ENCODE measurements at places on chromosomes 7 and 10.

DNA sequence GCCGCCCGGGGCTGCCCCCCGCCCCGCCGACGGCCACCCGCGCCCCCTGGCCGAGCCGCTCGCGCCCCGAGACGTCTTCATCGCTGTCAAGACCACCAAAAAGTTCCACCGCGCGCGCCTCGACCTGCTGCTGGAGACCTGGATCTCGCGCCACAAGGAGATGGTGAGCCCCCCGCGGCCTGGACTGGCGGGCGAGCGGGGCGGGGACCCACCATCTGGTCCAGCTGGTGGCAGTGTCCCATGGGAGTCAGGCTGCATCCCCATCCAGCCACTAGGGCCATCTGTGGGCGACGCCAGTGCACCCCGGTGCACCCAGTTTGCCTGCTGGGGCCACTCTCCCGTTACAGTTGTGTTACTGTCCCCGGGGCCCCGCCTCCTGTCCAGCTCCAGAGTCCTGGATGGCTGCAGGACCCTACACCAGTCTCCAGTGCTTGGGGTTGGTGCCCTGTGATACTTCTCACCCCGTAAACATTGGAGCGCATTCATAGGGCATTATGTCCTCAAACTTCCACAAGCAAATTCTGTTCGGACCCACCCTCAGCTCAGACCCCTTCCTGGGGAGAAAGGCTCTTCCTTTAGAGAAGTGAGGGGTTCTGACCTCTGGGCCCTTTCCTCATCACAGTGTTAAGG lies 672 bp downstream of the LFNG start:
- no peak for DNase-seq

DNA sequence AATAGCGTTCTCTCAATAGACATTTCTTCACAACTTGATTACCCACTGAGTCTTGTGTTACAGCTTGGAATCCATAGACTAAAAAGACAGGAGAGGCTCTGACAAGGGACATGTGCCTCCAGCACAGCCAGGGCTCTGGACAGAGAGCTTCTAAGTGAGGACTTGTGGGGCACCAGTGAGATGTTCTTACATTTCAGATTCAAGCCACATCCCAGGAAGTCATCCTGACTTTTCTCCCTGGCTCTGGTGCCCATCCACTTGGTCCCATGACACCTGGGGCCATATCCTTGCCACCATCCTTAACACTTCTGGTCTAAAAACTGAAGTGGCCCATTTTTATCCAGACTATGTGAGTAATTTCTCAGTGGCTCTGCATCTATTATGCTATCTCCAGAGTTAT lies 440.1 kb downstream of the TCERG1L start:
- DNase-seq: no peak

GRCh38 chr7:78279032-78279431 lies 480.5 kb downstream of the PHTF2 start:
- DNase-seq: no peak

GRCh38 chr7:32005577-32005976 lies 64.6 kb downstream of the PDE1C start:
- no peak for DNase-seq

- DNase-seq: no peak
Measured at GRCh38 chr7:71633551-71634008, 501.6 kb downstream of the GALNT17 start.

DNA sequence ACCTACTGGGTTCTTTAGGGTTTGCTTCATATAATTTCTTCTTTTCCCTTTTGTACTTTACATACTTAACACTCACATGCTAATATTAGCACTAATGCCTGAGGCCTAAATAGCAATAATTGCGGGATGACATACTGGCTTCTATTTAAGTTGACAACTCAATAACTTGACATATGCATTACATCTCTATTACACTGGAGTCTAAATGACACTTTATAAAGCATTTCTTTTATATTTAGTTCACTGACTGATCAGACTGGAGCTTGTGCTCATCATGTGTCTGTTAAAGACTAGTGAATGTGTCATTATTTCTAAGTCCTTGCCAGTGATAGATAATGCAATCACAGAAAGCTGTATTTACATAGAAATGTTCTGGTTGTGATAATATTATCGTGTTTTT lies 472.1 kb upstream of the SEMA3A start:
- no peak for DNase-seq

DNA sequence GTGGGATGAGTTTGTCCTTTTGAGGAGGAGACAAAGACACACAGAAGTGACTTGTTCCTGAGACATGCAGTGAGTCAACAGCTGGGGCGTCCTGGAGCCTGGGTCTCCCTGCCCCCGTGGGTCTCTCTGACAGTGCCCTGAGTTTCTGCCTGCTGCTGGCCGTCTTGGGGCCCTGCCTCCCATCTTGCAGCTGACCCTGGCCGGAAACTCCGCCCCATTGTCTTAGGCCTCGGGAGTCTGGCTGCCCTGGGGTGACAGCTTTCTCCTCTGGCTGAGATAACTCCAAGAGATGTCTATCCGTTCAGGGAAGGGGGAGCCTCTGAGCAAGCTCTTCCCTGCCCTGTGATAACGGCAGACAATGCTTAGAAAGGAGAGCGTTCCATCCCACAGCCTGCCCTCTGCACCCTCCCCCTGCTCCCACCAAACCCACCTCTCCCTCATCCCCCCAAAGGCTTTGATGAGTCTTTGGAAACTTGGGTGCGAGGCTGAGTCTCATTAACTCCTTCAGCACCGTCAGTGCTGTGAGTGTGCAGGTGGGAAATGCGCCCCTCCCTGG lies 69.5 kb upstream of the PODXL start:
- no peak for DNase-seq

DNA sequence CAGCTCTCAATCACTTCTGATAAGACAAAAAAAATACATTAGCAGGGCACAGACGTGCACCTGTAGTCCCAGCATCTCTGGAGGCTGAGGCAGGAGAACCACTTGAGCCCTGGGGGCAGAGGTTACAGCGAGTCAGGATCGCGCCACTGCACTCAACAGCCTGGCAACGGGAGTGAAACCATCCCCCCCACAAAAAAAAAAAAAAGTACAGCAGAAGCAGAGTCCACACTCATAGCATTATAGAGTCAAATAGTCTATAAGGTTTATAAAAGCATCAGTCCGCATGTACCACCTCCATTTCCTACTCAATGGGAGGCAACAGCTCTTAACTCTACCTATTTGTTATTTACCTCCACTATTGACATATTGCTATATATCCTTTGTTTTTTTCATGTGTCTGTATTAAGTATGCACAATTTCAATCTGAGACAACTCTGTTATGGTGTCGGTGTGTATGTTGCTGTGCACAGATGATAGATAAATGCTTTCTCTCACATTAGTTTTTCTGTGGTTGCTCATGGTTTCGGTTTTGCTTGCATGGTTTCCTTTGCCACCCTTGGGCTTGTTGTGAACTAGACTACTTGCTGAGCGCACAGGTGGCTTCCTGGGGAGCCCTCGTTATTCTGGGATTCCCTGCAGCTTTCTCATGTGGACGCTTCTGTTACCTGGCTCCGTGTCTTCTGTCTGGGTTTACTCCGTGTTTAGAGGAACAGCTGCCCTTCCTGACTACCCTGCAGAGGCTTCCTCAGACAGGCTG lies 40.4 kb downstream of the PROSER2 start:
- DNase-seq: peak; percentile 23

- no peak for DNase-seq
Measured at GRCh38 chr10:95391581-95392216, 100.9 kb upstream of the PDLIM1 start.
